ENCODE measurements at places on chromosomes 12 and 14.

DNA sequence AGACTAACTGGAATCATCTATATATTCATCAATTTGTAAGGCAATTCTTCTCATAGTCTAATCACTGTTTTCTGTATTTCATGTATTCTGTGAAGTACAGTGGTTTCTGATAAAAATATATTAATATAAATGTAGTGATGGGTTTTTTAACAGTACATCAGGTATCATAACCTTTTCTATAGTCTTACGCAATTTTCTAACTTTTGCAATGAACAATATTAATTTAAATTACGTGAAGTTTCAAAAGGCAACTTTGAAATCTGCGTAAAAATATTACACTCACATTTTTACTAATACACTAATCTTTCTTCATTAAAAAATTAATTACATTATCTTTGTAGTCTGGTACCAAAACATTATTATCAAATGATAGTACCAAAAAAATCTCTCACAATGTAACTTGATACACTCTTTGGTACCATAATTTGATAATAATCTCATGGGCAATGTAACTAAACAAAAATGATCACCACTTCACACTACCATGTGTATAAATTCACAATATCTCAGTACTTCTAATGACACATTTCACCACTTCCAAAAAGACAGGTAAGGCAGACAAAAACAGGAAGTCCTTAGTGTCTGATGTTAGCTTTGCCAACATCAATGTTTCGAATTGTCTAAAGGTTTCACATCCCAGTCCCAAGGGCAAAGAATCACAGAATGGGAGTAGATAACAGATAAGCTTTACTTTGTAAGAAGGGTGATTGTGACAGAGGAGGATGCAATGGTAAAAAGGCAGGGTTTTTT is 8.7 kb downstream of the DNAI7 start:
- DNase-seq, result no peak

GRCh38 chr12:51323317-51323960 is 535 bp downstream of the BIN2 start:
- no peak for DNase-seq

GRCh38 chr14:53452005-53452673 is 299.0 kb upstream of the DDHD1 start:
- DNase-seq, result no peak

- DNase-seq, result no peak
Observed at GRCh38 chr14:71469643-71470335, 462.4 kb upstream of the RGS6 start.

DNA sequence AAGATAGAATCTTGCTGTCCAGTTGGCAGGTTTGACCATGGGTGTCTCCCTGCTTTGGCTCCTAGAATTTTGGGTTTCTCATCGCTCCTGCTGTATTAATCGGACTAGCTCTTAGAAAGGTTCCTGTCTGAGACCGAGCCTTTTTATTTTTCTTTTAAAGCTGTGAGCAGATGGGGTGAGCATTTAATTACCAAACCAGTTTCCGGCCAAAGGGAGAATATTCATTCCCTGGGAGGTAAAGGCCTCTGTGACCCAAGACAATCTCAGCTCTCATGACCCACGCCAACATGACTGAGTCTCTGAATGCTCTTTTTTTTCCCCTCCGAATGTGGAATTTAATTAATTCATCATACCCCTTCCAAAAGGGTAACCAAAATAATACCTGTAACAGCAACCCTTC is 464.7 kb upstream of the TMEM132C start:
- no peak for DNase-seq

GRCh38 chr12:118704527-118705241 is 276.7 kb upstream of the SRRM4 start:
- DNase-seq, result no peak

GRCh38 chr12:120800665-120801064 is 75.0 kb downstream of the ACADS start:
- no peak for DNase-seq

- DNase-seq, result peak; percentile 36
Observed at GRCh38 chr12:3493043-3493858, 2.2 kb downstream of the PRMT8 start.

DNA sequence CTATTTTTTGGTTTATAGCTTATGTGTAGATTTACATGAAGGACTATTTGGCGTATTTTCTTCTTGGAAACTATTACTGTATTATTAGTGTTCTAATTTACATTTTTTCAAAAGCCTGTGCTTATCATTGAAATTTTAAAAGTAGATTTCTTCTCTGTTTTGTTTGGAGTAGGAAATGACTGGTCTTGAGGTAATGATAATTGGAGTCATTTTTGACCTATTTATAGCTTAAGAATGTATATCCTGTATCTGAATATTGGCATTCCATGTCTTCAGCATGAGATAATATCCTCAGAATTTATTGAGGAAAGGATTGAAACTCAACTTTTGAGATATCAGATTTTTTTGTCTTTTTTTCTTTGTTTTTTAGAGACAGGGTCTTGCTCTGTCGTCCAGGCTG is 193.4 kb downstream of the ERC1 start:
- no peak for DNase-seq

DNA sequence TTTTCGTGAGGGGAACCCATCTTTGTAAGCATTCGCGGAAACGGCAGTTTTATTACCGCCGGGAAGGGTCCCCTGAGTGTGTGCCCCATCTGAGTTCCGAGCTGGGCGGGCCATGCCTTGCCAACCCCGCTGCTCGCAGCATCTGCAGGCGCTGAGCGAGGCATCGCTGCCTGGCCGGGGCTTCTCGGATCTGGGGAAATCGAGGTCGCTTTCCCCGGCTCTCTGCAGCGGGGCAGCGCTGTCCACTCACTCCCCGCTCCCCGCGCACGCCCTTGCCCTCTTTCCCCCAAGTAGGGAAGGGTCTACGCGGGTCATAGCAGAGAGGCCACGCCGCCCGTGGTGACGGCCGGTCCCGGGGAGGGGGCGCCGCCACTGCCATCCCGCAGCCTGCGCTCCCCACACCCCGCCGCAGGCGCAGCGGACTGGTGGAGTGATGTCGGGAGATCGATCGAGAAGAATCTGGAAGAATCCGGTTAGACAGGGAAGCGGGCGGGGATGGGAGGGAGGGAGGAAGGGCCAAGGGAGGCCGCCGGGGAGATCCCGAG is 507 bp upstream of the FKBP4 start:
- DNase-seq, result no peak

DNA sequence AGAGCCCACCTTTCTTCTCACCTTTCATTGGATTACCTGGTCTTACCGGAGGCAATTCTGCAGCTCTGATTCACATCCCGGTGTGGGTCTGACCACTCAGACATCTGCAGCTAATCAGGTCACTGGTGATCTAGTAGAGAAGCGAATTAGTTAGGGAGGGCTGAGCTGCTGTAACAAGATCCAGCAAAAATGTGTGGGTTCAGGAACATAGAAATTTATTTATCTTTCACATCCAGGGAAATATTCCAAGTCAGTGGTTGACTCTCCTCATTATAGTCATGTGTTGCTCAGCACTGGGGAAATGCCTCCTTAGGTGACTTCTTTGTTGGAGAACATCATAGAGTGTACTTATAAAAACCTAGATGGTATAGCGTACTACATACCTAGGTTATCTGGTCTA is 218.7 kb upstream of the PELI2 start:
- no peak for DNase-seq

- no peak for DNase-seq
Observed at GRCh38 chr14:75636100-75636692, 24.5 kb downstream of the ERG28 start.

DNA sequence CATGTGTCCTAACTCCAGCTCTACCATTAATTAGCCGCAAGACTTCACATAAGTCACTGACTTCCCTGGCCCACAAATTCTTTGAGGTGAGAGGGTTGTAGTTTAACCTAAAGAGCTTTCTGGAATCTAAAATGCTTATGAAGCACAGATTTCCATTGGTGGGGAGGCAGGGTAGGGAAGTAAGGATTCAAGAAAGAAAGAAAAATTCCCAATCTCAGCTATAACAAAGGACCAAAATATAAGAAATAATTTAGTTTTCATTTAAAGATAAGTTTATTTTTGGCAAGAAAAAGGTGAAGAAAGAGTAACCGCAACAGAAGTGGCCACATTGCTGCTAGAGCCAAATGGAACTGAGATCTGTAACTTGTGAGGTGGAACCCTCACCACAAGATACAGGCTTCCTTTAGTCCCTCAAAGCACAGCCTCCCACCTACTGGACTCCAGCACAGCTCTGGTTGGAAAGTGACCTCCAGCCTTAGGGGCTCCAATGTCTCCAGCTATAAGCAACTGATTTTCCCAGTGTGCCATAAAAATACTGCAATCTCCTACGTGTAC is 23.6 kb downstream of the DAD1 start:
- no peak for DNase-seq

DNA sequence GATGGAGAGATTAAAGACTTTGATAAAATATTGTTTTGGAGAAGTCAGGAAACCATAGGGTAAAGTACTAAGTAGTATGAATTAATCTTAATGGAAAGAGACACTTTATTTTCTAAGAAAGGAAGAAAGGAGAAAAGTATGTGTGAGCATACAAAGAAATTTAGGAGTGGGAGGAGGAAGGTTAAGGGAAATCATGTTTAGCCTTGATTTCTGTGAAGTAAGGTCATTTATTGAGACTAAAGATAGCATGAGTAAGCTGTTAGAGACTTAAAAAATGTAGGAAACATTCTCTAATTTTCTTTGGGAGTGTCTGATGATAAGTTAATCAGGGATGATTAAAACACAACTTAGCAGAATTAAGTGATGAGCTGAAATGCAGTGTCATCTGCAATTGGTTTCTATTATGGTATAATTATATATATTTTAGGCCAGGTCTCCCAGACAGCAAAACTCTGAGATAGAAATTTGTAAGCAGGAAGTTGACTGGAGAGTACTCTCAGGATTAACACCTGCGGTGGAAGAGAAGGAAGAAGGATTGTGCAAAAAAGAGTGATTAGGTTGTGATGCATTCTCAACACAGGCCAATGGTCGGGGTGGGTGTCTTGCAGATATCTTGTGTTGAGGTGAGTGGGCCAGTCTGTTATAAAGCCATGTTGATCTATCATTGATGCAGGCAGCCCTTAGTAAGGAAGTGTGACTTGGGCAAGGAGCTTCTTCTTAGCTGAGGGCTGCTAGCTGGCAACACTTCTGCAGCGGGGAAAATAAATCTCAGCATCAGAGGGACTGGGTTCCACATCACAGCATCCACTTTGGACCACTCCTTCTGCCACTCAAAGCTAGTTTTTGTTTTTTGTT is 256.2 kb downstream of the AEBP2 start:
- DNase-seq, result no peak

GRCh38 chr12:22856178-22856577 is 231.2 kb downstream of the ETNK1 start:
- peak; percentile 29 for DNase-seq

Data from NCI-H1417 treated with DMSO at 0.1 percent for 48 hours (cell line).